ENCODE measurements at places on chromosomes 2 and 18.
A peak's percentile ranks its signal among the peaks of the same experiment; 100 is the strongest.

GRCh38 chr2:97911206-97911921, 84.4 kb downstream of the TMEM131 start:
- no peak for DNase-seq

GRCh38 chr2:191533693-191534180, 144.2 kb upstream of the NABP1 start:
- no peak for DNase-seq

- DNase-seq: no peak
Measured at GRCh38 chr2:152405206-152406118, 70.5 kb downstream of the FMNL2 start.

- no peak for DNase-seq
Measured at GRCh38 chr2:23692263-23692662, 234.7 kb downstream of the ATAD2B start.

DNA sequence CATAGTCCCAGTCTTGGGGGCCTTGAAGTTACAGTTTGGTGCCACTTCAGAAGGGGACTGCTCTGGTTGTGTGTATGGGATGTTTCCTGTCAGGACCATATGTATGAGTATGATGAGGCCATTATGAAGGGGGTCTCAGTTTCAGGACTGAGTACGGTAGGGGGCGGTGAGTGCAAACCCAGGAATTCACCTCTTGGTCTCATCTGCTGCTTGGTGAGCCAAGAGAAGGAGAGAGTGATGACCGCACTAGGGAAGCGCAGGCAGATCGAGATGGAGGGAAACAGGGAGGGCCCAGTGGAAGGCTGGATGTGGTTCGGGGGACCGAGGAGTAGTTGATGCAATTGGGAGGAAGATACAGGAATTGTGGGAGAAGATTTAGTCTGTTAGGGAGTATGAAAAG, 28.5 kb downstream of the DCDC2C start:
- no peak for DNase-seq

DNA sequence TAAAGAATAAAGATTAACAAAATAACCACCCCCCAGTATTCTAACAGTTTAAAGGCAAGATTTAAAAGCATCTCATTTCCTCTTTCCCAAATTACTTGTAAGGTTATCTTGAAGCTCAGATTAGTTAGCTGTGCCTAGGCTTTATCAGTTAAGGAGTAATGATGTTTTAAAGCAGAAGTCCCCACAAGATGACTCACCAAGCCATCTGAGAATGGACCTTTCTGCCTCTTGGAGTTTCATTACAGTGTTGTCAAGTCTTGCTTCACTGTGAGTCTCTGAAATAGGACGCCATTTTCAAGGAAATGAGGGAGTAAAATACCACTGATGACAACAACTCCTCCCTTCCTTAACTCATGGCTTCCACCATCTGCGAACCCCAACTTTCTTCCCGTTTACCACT, 35.9 kb downstream of the ZNF385B start:
- DNase-seq: no peak

GRCh38 chr2:9215680-9216079, 9.1 kb downstream of the ASAP2 start:
- no peak for DNase-seq

DNA sequence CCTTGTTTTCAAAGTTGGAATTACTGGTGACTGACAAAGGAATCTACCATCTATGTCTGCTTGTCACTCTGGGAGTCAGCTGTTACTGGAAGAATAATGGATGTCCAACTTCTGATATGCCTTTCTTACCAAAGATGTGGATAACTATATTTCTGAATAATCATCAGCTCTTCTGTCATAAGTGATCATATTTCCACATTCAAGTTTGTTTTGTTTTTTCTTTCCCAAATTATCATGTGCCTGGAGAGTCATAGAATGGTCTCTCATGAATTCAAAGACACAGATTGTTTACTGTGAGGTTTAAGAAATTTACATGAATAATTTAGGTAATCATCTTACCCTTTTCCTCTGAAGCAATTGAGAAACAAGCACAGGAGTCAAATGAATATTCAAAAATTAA, 986.7 kb upstream of the CDH2 start:
- DNase-seq: no peak

- no peak for DNase-seq
Measured at GRCh38 chr2:102843764-102844443, 82.1 kb downstream of the TMEM182 start.

- DNase-seq: no peak
Measured at GRCh38 chr2:33673937-33674336, 74.8 kb upstream of the FAM98A start.

GRCh38 chr2:219642069-219642454, 14.6 kb downstream of the SLC4A3 start:
- DNase-seq: no peak

- no peak for DNase-seq
Measured at GRCh38 chr2:84816426-84817026, 64.4 kb downstream of the TRABD2A start.

DNA sequence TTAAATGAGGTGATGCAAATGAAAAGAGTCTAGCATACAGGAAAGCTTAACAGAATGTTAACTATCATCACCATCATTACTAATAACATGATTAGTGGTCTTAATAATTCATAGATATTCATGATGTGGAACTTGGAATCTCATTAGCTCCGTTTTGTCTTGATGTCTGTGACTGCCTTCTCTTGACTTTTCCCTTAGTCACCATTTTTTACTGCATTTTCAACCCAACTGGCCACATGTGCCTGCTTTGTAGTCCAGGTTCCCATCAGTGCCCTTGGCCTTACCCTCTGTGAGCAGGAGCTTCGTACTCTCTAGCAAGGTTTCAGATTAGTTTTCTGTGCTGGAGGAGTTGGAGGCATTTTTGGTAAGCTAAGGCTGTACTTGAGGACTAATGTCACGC, 47.0 kb downstream of the RAB31 start:
- no peak for DNase-seq

GRCh38 chr18:76697441-76697901, 124.9 kb upstream of the ZNF236 start:
- no peak for DNase-seq

GRCh38 chr2:24682304-24682703, 110.9 kb downstream of the PTRHD1 start:
- DNase-seq: no peak

DNA sequence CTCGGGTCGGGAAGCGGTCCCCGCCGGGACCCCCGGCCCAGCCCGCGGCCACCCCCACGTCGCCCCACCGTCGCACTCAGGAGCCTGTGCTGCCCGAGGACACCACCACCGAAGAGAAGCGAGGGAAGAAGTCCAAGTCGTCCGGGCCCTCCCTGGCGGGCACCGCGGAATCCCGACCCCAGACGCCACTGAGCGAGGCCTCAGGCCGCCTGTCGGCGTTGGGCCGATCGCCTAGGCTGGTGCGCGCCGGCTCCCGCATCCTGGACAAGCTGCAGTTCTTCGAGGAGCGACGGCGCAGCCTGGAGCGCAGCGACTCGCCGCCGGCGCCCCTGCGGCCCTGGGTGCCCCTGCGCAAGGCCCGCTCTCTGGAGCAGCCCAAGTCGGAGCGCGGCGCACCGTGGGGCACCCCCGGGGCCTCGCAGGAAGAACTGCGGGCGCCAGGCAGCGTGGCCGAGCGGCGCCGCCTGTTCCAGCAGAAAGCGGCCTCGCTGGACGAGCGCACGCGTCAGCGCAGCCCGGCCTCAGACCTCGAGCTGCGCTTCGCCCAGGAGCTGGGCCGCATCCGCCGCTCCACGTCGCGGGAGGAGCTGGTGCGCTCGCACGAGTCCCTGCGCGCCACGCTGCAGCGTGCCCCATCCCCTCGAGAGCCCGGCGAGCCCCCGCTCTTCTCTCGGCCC, 13.6 kb downstream of the SPEG start:
- no peak for DNase-seq

DNA sequence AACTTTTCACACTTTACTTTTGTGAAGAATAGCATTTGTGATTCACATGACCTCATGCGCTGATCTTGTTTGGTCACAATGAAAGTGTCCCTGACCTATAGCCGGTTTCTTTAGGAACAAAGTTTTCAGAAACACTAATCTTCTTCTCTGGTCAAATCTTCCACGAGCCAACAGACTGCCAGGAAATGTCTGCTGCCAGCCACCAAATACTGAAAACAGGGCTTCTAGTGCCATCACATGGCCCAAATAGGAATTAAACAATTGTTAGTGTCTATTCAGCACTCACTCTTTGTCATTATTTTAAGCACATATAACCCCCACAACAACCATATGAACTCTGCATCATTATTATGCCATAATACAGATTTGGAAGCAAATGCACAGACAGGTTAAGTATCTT, 286.5 kb upstream of the SYT4 start:
- DNase-seq: no peak

GRCh38 chr18:8052237-8052701, 485.2 kb downstream of the PTPRM start:
- DNase-seq: no peak

- no peak for DNase-seq
Measured at GRCh38 chr2:16134436-16135165, 194.3 kb downstream of the MYCN start.

GRCh38 chr18:39296293-39296888, 1730.8 kb upstream of the CELF4 start:
- no peak for DNase-seq

- no peak for DNase-seq
Measured at GRCh38 chr2:16960579-16960978, 294.9 kb upstream of the CYRIA start.

GRCh38 chr18:76528477-76529432, 33.7 kb upstream of the ZNF516 start:
- DNase-seq: no peak

DNA sequence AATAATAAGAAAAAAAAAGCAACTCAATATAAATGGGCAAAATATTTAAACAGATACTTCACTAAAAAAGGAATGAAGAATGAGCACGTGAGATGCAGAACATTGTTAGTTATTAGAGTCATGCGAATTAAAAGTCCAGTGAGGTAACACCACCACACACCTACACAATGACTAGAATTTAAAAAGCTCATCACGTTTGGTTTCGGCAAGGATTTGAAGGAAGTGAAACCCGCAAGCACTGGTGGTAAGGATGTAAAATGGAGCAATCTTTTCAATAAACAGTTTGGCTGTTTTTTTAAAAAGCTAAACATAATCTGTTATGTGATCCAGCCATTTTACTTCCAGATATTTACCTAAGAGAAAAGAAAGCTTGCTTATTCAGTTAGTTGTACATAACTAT, 1181.6 kb upstream of the CELF4 start:
- no peak for DNase-seq

DNA sequence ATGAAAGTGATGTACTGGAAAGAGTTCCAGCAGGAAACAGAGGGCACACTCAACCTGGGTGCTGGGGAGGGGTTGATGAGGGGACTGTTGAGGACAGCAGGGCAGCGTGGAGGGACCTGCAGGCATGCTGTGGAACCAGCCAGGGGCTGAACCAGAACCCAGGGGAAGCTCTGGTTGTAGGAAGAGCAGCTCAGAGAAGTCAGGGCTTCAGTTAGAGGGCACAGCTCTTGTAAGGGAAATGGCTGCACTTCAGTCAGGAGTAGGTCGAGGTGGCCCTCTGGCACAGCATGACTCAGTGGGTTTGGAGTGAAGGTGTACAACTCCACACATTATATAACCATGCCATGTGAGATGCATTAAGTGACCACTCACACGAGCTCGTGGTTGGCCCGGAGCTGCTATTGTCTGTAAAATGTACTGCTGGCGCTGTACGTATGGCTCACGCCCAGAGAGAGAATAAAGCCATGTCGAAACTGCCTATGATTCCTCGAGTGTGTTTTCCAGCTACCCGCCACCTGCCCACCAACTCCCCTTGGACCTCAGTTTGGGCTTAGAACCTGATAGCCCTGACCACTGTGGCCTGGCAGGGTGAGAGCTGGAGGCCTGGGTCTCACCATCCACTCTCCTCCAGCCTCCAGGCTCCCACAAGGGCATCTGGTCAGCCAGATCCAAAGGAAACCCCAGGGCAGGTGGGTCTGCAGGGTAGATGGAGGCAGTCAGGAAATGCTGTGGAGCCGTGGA, 136.5 kb upstream of the HS6ST1 start:
- DNase-seq: no peak

DNA sequence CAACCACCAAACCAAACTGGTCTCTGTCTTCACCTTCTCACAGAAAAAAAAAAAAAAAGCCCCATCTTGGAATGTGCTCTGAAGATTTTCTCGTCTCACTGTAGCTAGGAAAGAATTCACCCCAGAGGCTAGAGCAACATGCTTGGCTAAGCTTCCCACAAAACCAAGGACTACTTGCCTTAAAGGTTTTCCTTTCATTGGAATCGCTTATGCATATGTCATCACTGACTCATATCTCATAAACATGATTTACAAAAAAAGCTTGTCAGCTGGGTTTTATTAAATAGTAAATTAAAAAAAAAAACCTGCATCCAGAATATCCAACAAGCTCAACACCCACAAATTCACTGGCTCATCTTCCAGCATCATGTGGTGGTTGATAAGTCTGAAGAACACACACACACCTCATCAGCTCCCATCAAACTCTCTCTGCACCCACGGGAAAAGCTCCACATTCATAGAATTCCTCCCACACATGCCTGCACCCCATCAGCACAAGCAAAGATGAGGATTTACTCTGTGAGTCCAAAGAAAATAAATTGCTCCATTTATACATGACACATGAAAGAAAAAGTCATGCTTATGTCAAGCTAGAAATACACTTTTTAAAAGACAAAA, 182.0 kb upstream of the TRIB2 start:
- peak; percentile 63 for DNase-seq

DNA sequence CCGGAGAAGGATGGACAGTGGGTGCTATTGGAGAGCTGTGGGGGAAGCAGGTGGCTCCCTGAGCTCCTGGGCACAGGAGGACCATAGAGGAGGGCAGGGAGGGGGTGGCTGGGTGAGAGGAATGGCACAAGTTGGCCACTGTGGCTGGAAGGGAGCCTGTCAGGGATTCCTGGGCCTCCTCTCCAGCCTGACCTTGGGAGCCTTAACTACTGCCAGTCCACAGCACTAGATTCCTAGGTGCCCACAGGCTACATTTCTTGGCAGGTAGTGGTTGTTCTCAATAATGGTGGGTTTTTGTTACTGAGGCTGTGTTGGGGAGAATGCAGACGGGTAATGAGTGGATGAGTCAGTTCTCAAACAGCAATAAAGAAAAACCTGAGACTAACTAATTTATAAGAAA, 26.0 kb downstream of the EFHD1 start:
- DNase-seq: no peak

DNA sequence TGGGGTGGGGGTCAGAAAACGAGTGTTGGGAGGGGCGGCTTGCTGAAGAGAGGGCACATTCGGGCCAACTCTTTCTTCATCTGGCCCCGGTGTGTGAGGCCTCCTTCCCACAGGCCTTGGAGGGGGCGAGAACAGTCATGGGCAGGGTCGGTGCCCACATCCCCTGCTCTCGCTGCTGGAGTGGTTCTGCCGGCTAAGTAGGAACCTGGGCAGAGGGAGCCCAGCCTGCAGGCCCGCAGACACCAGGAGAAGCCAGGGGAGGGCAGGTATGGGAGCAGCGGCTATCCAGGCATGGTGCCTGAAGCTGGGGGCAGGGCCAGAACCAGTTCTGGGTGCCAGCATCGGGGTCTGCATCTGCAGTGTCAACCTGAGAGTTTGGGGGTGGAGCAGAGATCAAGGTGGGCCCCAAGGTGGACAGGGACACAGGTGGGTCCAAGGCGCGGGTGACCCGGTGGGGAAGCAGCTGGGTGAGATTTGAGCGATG, 46.6 kb upstream of the HPCAL1 start:
- no peak for DNase-seq

Measured in keratinocyte (primary cell).